GM23338 (cell line): ENCODE measurements at places on chromosomes 3 and 15.

DNA sequence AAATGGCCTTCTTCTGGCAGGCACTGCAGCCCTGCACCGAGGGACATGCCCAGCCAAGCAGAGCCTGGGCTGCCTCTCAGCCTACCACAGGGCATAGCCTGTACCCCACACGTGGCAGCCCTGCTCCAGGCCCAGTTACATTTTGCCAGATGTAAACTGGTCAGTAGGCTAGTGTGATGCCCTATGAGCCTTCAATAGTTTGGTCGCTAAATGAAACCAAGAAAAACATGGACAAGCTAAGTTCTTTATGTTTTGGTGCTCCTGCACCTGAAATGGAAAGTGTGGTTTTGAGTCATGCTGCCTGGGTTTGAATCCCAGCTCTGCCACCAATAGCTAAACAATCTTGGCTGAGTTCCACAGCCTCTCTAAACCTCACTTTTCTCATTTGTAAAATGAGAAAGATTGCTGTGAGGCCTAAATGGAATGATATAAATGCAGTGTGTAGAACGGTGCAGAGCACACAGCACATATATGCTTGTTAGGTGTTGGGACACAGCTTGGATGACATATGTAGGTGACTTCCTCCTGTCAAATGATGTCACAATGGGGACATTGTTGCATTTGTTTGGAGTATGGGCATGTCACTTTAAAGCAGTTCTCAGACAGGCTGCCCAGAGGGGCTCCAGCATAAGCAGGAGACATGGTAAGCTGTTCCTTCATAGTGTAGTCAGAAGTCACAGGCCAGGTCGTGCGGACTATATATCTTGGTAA lies 57.4 kb downstream of the ZBTB38 start:
- H3K27ac ChIP-seq, result no peak overlapping the region
- no peaks in the 10 kb centered on the region for H3K36me3 ChIP-seq
- H3K27me3 ChIP-seq, result no peaks in the 10 kb centered on the region
- no peak overlapping the region for H3K4me3 ChIP-seq

GRCh38 chr3:187919048-187919447 lies 173.8 kb upstream of the BCL6 start:
- H3K4me3 ChIP-seq, result no peak overlapping the region
- peaks cover 50% of the 10 kb centered on the region for H3K4me1 ChIP-seq
- no peak for DNase-seq
- H3K36me3 ChIP-seq, result no peaks in the 10 kb centered on the region
- no peaks in the 10 kb centered on the region for H3K27me3 ChIP-seq

DNA sequence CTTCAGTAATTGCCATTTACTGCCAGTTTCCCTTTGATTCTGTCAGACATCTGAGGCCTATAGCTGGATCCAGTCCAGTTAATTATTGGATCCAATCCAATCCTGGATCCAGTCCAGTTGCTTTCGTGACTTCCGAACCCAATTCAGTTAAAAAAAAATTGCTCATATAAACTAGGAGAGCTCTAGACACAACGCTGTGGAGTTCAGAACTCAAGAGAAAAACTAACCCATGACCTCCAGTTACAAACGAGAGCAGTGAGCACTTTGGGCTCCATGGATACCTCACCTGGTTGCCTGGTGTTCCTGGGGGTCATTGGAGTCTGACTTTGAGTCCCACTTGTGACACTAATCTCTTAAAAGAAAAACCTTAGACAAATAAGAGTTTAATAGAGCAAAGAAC lies 269.8 kb downstream of the THSD4 start:
- H3K36me3 ChIP-seq, result no peaks in the 10 kb centered on the region
- peaks cover 47% of the 10 kb centered on the region for H3K4me1 ChIP-seq
- H3K4me3 ChIP-seq, result no peak overlapping the region
- no peak overlapping the region for H3K27ac ChIP-seq
- DNase-seq, result no peak

- H3K36me3 ChIP-seq, result no peaks in the 10 kb centered on the region
- no peaks in the 10 kb centered on the region for H3K27me3 ChIP-seq
- H3K27ac ChIP-seq, result no peak overlapping the region
- DNase-seq, result peak; percentile 92
- H3K4me1 ChIP-seq, result peaks cover 22% of the 10 kb centered on the region
Measured at GRCh38 chr3:42654331-42655201, 1.1 kb downstream of the ZBTB47 start.

GRCh38 chr3:171980578-171981270 lies 58.7 kb upstream of the FNDC3B start:
- H3K27ac ChIP-seq, result no peak overlapping the region
- no peak overlapping the region for H3K4me3 ChIP-seq
- no peaks in the 10 kb centered on the region for H3K4me1 ChIP-seq
- no peaks in the 10 kb centered on the region for H3K27me3 ChIP-seq
- DNase-seq, result no peak

- H3K27me3 ChIP-seq, result no peaks in the 10 kb centered on the region
- H3K4me1 ChIP-seq, result 0 out of 2 replicates have a peak, but pooled peaks cover 3% of the 10 kb centered on the region
- H3K4me3 ChIP-seq, result no peak overlapping the region
- DNase-seq, result no peak
Measured at GRCh38 chr15:89326316-89326715, 8.3 kb downstream of the POLG start.

- H3K27ac ChIP-seq, result no peak overlapping the region
- H3K4me1 ChIP-seq, result peaks cover 18% of the 10 kb centered on the region
- H3K4me3 ChIP-seq, result no peak overlapping the region
- no peak for DNase-seq
- H3K36me3 ChIP-seq, result no peaks in the 10 kb centered on the region
Measured at GRCh38 chr3:126547721-126548120, 11.0 kb downstream of the C3orf22 start.

GRCh38 chr3:13544293-13544831 lies 4.6 kb upstream of the FBLN2 start:
- no peak for DNase-seq
- peaks cover 5% of the 10 kb centered on the region; the same call in 1 of the 2 replicates for H3K4me1 ChIP-seq
- H3K4me3 ChIP-seq, result no peak overlapping the region
- peaks cover 6% of the 10 kb centered on the region; the same call in 1 of the 2 replicates for H3K36me3 ChIP-seq
